ENCODE measurements at places on chromosomes 16 and 17.

- DNase-seq = no peak
These were observed 79.9 kb downstream of the PLXDC1 start for GRCh38 chr17:39071573-39071972.

DNA sequence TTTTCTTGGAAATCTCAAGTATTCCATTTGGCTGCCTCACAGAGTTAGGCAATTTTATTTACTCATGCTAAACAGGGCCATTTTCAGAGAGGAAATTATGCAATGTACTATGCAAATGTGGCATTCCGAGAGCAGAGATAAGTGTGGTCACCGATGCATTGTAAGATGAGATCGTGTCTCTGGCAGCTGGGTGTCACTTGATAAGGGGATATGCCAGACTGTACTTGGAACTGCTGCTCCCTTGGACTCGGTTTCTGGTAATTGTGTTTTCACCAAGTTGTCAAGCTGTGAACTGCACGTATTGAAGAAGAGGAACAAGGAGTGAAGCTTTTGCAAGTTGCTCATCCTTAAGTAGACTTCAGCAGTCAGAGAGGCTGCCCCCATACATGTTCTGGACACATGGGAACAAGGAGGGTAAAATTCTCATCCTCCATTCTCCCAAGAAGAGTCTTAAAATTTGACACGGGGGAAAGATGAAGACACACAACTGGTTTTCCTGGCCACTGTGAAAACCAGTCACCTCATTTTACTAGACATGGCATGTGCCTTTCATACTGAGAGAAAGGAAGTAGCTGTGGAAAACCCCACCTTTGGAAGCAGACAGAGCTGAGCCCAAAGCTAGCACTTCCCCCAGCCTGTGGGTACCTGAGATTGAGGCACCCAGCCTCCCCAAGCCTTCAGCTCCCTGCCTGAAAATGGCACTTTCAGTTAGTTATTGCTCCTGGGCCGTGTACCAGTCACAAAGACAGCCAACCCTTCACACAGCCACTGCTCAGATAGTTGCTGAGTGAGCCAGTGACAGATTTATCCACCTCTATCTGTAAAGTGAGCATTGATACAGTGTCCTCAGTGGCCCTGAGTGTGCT, 150.7 kb downstream of the SOCS1 start:
- peak; percentile 99 for DNase-seq

GRCh38 chr16:86894925-86895324, 316.6 kb downstream of the FOXL1 start:
- no peak for DNase-seq

DNA sequence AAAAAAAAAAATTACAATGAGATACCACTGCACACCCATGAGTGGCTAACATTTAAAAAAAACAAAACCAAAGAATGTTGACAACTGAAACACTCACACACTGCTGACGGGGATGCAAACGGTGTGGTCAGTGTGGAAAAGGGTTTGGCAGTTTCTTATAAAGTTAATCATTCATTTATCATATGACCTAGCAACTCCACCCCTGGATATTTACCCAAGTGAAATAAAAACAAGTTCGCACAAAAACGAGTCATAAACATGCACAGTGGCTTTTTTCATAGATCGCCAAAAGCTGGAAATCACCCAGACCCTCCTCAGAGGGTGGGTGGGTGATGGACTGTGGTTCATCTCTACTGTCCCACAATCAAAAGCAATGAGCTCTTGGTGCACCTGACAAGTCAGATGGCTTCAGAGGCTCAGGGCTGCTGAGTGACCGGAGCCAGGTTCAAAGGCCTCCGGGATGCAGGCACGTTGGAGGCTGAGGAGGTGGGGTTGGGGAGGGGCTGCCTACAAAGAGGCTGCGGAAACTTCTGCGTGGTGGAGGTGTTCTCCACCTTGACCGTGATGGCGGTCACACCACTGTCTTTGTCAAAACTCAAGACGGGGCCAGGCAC, 14.2 kb downstream of the RAB40B start:
- no peak for DNase-seq

- DNase-seq = no peak
These were observed 45.9 kb downstream of the RAI1 start for GRCh38 chr17:17727111-17727659.

- no peak for DNase-seq
These were observed 7.8 kb downstream of the GABARAPL2 start for GRCh38 chr16:75573955-75574354.

DNA sequence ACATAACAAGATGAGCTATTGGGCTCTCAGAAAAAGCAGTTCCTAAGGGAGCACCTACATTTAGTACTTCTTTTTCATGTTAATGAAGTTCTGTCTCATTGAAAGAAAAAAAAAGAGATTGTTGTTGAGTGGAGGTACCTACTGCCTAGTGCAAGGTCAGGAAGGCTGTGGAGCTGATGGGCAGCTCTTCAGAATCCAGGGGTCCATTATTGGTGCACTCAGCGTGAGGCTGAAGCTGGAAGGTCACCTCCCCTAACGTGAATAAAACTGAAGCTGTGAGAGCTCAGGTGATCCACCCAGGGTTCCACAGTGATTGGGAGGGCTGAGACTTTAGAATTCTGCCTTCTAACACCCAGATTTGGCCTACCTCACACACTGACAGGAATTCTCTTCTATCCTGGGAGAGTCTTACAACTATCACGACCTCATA, 153.9 kb upstream of the TBX2 start:
- DNase-seq = no peak

DNA sequence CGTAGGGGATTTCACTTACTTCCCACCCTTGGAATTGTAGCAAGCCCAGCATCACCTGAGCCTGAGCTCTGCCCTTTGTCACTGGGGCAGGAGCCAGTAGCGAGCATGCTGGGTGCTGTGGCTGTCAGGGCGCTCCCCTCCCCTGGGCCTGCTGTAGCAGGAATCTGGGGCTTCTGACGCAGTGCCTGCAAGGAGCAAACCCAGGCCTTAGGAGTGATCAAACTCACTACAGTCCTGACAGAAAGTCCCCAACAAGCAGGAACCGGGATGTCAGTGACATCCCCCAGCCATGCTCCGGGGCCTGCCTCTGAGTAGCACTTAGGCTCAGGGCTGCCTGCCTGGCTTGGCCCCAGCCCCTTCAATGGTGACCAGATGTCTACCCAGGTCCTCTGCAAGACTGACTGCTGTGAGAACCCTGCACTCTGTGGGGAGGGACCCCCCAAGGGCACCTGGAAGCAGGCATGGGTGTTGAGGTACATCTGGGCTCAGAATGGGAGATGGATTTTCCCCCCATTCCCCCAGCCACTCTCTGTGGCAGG, 23.5 kb downstream of the PLD6 start:
- DNase-seq = no peak

DNA sequence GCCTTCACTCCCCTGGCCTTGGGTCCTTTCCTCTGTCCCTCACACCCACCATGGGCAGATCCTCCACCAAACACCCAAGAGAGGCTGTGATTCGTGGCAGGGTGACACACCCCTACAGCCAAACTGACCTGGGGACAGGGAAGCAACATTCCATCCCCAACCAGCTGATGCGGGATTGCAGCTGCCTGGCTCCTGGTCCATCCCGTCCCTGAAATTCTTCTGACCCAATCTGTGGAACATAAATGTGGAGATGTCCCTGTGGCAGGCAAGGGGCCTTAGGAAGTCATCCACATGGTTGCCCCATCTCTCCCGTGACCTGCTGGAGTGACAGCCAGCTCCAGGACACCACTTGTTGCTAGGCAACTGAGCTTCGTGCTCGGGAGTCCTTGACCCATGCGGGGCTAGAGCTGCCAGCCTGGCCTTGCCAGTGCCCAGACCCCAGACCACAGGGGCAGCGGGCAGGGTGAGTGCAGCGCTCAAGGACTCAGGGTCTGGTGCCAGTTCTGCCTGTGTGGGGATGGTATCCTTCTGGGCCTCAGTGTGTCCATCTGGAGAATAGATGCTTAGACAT, 34.0 kb upstream of the CPNE2 start:
- no peak for DNase-seq

GRCh38 chr17:66652840-66653507, 181.9 kb upstream of the CACNG5 start:
- peak; percentile 51 for DNase-seq

GRCh38 chr17:82273327-82274133, at the start of gene CSNK1D:
CSNK1D (minus strand) TSS chr17:82273700; CDS start chr17:82273381, 319 bp downstream.
- DNase-seq = peak; percentile 88

- DNase-seq = no peak
These were observed 30.8 kb downstream of the C16orf54 start for GRCh38 chr16:29714972-29715371.

DNA sequence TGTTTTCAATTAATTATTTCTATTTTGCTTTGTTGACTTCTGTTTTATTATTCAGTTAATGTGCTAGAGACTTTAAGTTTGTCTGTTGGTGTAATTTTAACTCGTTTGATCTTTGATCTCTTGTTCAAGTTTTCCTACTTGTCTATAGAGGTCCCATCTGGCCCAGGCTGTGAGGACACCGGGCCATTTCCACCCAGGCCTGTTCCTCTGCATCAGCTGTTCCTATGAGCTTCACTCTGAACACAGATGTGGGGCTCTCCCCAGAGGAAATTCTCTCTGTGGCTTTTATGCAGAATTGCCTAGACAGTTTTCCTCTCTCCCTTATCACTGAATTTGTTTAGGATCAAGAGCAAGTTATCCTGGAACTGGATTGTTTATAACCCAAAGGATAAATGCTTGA, 44.7 kb downstream of the MYO18A start:
- DNase-seq = no peak

GRCh38 chr17:29573871-29574731, 5.6 kb downstream of the TP53I13 start:
- DNase-seq = no peak

DNA sequence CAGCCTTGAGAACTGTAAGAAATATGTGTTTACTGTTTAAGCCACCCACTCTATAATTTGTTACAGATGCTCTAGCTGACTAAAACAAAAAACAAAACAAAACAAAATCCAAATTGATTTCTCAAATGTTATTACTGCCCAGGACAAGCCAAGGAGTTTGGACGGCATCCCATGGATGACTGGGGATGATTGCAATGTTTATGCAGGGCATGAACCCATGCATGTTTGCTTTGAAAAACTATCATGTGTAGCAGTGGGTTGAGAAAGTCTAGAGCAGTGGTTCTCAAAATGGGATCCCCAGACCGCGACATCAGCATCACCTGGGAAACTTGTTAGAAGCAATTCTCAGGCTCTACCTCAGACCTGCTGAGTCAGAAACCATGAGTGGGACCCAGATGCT, 223.2 kb upstream of the PSMD7 start:
- DNase-seq = no peak

- DNase-seq = peak; percentile 74
These were observed 11.4 kb upstream of the HOXB9 start for GRCh38 chr17:48637323-48638260.

- DNase-seq = no peak
These were observed 46.1 kb upstream of the ACSF3 start for GRCh38 chr16:89047331-89048089.

DNA sequence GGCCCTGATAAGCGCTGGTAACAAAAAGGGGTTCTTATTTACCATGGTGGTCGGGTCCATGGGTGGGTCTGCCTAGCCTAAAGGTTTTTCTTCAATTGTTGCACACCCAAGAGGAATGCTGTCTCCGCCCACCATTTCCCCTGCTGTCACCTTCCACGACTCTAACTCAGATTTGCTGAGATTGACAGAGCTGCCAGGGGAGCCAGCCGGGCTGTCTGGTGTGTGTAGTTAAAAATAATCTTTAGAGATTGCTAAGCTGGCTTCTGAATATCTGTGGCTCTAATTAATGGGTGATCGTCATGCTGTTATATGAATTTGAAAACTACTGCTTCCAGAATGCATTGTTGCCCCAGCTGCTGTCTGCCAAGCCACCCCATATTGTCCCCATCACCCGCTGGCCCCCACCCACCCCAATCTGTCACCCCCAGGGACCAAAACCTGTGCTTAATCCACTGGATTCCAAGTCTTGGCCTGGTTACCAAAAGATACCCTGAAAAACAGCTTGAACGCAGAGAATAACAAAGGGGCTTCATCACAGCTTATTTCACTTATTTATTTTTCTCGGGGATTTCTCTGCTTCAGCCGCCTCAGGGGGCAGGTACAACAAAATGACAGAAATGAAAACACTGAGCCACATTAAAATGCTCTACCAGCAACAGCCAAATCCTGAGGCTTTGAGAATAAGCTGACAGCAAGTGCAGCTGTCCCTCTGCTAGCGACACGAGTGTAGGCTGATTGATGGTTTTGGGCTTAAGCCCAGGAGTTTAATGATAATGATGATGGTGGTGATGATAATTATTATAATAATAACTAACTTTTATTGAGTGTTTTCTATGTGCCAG, 46.1 kb upstream of the NLK start:
- DNase-seq = no peak

DNA sequence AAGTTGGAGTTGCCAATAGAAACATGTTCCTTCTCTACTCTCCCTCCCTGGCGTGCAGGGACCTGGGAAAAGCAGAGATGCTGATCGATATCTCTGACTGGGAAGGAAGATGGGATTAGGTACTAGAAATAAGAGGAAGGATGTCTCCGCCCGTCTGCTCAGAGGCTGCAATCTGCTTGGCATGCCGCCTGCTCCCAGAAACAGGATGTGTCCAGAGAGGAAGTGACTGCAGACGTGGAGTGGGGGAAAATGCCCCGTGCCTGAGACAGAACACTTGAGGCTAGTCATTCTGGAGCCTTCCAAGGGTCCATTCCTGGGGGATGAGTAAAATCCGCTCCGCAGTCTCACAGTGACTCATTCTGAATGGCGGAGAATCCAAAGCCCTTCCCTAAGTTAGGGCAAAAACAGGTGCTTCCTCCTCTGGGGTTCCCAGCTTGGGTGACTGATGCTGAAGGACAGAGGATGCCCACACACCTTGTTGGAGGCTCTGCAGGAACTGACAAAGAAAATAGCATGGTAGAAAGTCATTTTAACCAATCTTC, 45.0 kb upstream of the SMURF2 start:
- peak; percentile 100 for DNase-seq

DNA sequence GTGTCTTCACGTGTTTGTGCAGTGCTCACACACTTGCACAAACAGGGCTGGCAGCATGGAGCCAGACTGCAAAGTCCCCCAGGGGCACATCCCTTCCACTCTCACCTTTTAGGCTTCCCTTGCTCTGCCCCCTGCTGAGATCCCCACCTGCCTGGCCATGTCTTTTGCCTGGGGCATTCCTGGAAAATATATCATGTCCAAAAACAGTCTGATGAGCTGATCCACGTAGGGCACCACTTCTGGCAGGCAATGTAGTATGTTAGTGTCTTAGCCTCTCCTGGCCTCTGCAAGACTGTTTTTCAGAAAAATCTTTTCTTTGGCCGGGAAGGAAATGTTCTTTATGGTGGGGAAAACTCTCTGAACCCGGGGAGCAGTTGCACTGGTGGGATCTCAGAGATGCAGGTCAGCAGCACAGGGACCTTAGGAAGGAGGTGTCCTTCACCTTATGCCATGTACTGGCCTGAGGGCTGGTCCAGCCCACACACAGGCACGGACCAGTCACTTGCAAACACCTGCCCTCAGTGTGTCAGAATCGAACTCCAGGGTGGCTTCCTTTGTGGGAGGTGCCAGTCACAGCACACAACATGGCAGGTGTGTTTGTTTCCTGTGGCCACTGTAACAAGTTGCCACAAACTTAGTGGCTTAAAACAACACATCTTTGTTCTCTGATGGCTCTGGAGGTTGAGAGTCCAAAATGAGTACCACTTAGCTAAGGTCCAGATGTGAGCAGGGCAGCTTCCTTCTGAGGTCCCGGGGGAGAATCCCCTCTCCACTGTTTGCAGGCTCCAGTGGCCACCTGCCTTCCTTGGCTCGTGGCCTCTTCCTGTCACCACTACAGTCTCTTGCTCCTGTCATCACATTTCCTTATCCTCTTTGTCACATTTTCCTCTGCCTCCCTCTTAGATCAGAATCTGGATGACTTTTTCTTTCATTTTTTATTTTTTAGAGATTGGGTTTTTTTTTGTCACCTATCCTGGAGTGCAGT, 46.6 kb downstream of the MPRIP start:
- no peak for DNase-seq

- DNase-seq = no peak
These were observed 11.3 kb upstream of the CYTH1 start for GRCh38 chr17:78793415-78793814.
